ENCODE measurements at places on chromosomes 6 and 20.

DNA sequence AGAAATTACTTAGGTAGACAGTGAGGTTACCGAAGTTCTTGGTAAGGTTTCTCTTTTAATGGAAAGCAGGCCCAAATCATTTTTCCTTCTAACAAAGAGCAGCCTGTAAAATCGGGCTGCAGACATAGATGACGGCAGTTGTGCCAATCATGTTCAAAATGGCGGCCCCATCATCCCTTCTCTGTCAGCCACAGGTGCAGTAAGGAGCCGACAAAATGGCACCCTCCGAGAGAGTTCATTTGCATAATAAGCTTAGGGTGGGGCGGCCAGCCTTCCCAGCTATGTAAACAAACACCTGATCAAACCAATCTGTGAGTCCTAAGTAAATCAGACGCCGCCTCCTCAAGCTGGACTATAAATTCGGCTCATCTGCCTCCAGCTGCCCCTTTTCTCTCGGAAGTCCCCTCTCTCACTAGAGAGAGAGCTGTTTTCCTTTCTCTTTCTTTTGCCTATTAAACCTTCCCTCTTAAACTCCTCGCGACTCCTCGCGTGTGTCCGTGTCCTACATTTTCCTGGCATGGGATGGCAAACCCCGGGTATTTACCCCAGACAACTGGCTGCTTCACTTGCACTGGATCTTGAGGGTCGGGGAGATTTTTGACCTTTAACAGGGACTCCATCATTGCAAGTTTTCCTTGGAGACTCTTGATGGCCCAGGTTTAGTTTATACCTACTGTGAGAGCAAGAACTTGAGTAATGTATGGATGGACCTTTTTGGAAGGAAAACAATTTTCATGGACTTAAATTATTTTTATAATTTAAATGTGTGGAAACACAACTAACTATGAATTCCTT is 8.9 kb upstream of the DDR1 start:
- DNase-seq: no peak

DNA sequence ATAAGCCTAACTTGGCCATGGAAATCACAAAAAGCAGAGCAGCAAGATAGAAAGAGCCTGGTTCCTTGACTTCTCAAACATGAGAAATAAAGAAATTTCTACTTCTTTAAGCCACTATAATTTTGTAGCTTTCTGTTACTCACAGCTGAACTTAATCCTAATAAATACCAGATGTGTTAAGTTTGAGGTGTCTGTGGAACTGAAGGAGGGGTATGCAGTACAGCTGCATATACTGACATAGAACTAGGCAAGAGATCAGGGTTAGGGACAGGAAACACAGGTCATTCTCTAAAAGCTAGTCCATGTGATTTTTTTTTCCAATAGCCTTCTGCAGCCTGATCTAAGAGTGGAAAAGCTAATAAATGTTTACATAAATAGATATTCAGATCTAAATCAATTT is 123.9 kb downstream of the COL12A1 start:
- no peak for DNase-seq

- no peak for DNase-seq
Measured at GRCh38 chr6:136058852-136059251, 191.3 kb downstream of the MTFR2 start.

DNA sequence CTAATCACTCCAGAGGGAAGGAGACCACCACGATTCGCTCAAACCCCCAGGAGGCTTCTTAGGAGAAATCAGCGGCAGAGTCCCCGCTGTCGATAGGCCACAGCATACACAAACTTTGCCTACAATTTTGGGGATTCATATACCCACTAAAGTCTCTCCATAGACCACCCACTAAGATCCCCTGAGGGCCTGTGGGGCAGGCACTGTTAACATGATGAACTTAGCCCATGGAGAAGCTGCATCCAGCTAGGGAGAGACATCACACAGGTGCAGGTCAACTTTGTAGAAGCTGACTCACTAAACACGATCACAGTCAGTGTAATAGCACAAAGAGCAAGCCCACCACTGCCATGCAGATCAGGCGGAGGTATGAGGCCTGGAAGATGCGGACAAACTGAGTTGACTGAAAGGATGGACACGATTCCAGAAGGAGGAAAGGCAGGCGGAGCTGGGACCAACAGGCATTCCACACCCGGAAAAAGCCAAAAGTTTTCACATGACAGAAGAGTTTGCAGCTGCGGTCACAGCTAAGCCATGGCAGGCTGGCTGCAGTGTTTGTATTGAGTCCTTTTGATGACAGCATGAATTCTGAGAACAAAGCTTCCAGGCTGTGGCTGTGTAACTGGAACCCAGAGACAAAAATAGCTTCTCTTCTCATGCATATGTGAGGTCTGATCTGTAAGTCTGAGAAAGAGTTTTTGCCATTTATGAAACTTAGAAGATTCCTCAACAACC is 75.7 kb upstream of the QKI start:
- DNase-seq: no peak

DNA sequence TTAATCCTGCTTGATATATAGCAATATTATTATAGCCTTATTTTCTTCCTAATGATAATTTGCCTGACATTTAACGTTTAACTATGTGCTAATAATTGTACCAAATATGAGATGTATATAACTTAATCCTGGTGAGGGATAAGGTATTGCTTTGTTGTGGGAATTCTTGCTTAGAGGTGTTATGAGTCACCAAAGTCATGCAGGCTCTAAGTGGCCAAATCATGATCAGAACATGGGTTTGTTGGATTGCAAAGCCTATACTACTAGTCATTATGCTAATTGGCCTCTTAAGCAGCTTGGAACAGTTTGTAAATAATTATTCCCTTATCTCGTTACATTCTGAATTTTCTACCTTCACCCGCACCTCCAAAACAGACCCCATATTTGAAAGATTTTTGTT is 21.9 kb upstream of the C6orf141 start:
- DNase-seq: no peak

DNA sequence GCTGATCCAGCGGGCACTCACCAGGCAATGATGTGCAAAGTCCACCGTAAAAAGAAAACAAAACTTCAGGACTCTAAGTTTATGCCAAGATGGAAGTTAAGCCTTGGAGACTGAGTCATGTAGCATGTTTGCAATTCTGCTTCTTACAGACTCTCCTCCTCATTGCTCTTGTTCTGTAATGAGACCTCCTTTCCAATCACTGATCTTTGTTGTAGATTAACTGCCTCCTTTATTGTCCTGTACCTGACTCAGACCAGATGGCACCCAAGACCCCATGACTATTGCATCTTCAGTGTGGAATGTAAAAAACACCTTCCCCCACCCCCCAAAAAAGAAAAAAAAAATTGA is 11.2 kb downstream of the NEU1 start:
- DNase-seq: no peak

DNA sequence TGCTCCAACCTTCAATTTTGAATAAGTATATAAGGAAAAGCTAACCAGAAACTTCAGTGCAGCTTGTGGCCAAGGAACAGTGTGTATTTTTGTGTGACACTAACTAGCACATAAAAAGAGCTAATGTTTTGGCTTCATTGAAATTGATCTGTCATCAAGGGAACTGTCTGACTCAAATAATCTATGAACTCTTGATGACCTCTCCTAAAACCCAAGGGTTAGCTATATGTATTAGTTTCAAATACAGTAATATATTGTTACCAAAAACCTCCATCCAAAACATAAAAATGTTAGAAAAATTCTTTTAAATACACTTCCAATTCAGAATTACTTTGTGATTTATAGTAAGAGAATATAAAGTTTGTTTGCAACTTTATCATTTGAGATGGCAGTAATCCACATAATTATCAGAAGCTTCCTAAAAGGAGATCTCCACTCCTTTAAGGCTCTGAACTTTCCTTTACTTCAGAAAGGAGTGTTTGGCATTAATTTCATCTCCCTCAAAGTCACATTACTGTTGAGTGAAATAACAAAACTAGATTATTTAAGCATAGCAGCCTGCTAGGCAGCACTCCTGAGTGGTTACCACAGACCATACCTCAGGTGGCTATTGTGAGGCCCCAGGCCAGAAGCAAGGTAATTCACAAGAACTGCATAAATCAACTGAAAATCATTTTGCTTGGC is 46.3 kb upstream of the HSF2 start:
- DNase-seq: no peak

- no peak for DNase-seq
Measured at GRCh38 chr6:31821301-31822035, 6.1 kb upstream of the HSPA1B start.

GRCh38 chr20:32592022-32592421 is 6.9 kb upstream of the NOL4L start:
- no peak for DNase-seq

- DNase-seq: no peak
Measured at GRCh38 chr6:115899730-115900282, 160.9 kb downstream of the FRK start.

- DNase-seq: no peak
Measured at GRCh38 chr6:140178520-140178919, 804.1 kb upstream of the CITED2 start.

- no peak for DNase-seq
Measured at GRCh38 chr6:158118886-158119285, 49.2 kb downstream of the SERAC1 start.

DNA sequence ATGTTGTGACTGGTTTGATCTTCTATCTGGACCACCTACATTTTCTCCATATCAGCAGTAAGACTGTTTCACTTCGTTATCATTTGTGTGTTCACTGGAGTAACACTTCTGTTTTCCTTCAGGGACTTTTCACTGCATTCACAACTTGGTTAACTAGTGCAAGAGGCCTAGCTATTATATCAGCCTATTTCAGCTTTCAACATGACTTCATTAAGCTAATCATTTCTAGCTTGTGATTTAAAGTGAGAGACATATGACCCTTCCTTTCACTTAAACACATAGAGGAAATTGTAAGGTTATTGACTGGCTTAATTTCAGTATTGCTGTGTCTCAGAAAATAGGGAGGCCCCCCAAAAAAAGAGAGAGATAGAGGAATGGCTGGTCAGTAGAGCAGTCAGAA is 622.8 kb upstream of the NRSN1 start:
- DNase-seq: no peak

GRCh38 chr6:3210024-3210610 is 17.3 kb downstream of the TUBB2B start:
- DNase-seq: no peak

DNA sequence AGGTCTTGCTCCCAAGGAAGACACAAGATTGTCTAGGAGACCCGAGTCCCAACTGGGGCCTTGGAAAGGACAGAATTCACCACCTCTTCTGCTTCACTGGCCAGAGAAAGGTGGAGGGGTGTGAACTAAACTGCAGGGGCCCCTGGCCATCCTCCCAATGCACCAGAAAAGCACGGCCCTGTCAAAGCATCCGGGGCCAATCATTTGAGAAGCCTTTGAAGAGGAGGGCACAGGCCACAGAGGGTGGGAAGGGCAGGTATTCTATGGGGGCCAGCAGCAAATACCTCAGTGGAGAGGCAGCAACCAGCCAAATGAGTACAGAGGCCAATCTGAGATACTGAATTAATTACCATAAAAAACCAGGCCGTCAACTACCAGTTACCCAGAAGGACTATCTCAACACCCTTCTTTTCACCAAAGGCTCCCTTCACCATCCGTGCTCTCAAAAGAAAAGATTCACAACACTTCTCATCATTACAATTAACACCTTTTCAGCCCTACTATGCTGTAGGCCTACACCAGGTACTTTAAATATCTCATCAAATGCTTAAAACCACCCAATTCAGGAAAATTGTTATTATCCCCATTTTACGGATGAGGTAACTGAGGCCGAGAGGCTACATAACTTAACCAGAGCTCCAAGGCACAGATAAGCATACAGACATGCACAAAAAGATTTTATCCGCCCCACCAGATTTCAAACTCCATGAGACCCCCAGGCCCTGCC is 50.7 kb downstream of the TRERF1 start:
- DNase-seq: no peak

DNA sequence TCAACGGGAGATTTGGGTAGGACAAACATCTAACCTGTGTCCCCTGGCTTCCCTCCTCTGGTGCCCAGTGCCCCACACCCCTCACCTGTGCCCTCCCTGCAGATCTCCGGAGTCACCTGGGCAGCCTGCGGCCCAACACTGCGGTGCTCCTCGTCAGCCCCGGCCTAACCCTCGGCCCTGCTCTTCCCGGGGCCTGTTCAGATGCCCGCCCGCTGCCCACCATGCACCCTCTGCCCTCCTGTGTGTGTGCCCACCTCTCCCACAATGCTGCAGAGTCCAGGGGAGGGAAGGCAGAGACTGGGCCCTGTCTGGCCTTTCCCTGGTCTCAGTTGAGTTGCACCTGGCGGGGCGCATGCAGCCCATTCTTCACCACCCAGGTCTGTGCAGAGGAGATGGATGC is 349.3 kb downstream of the CDH4 start:
- DNase-seq: no peak

DNA sequence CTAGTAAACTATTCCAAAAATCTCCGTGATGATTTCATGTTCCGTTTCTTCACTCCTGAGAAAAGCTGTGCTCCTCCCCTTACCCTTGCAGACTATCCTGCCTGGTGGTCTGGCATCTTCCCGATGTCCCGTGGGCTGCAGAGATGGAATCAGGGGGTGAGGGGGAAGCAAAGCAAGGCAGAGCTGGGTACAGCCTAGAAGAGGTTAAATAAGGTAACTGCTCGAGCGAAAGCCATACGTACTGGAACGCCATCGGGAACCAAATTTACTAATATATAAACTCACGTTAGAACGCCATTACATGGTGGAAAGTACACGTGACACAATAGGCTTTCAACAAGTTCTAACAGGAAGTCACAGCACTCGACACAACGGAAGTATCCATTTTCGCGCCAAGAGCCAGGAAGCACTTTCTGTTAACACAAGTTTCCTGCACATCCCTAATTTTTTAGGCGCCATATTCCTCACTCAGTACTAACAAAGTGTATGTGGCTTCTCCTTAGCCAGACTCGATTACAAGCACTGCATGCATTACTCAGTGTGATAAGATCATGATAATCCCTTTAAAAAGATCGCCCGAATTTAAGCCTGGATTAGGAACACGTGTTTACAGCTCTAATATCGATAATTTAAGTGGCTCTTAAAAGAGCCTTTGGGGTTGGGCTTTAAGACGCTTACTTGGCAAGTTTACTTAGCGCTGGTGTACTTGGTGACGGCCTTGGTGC is 101.6 kb upstream of the PRSS16 start:
- DNase-seq: peak; percentile 43

DNA sequence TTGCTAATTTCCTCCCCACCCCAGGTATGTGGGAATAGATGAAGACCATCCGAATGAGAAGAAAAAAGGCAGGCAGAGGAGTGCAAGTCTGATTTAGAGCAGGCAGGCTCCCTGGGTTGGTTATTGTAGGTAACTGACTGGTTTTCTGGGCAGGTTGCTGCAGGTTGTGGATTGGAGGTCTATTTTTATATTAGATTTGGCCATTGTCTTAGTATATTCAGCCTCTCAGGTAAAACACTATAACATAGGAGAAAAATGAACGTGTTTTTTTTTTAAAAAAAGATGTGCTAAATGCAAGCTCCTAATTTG is 492 bp upstream of the TBC1D7 start:
- DNase-seq: no peak

Data from HepG2 (cell line).